ENCODE measurements at places on chromosomes 16 and 17.
A peak's percentile ranks its signal among the peaks of the same experiment; 100 is the strongest.

DNA sequence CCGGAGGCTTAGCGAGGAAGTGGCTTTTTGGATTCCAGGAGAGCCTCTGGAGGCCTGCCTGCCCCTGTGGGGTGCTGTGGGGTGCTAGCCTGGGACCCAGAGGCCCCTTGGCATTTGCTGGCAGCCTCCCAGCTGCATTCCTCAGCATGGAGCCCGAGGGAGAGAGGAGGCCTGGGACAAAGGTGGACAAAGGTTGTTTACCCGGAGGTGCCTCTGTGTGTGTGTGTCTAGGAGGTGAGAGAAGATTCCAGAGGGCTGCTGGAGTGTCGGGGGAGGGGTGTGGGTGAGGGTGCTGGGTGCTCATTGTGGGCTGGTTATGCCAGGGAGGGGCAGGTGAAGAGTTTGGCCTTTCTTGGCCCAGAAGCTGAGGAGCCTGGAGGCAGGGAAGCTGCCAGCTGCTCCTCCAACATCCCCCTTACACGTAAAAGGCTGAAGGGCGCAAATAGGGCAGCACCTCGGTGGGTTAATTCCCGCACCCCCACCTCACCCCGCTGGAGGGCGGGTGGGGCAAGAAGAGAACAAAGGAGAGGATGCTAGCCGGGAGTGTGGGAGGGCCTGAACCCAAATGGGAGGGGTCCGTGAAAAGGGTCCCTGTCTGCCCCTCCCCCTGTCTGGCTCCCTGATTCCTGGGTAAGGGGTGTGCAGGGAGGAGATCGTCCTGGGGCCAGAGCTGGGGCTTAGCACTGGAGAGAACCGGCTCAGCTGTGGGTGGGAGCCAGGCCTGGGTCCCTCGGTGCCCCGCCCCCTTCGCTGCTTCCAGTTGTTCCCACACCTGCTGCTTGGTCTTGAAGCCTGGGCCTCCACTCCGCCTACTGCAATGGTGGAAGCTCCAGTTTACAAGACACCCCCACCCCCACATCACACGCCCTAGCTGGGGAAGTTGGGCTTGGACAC lies 9.9 kb downstream of the HEXIM2 start:
- no peak for DNase-seq

GRCh38 chr17:45784741-45785479 lies 790 bp downstream of the CRHR1 start:
- no peak for DNase-seq

DNA sequence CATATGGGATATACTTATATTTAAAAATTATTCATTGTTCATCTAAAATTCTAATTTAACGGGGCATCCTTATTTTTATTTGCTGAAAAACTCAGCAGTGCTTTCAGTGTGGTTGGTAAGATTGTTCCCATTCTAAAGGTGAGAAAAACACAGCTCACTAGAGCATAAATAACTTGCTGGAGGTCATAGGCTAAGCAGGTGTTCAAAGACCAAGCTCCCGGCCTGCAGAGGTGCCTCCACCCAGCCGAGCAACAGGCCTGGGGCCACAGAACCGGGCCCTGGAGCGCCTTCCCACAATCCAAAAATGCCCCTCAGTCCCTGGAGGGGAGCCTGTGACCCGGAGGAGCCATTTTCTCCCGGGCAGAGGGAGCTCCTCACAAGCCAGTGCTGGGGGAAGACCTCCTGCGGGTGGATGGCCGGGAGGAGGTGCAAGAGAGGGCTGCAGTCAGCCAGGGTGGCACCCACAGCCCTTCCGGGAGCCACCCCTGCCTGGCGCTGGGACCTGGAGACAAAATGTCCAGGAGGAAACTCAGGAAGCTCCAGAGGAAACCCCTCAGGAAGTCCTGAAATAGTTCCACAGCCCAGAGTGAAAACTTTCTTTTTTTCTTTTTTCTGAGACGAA lies 14.7 kb downstream of the ABR start:
- DNase-seq: no peak

DNA sequence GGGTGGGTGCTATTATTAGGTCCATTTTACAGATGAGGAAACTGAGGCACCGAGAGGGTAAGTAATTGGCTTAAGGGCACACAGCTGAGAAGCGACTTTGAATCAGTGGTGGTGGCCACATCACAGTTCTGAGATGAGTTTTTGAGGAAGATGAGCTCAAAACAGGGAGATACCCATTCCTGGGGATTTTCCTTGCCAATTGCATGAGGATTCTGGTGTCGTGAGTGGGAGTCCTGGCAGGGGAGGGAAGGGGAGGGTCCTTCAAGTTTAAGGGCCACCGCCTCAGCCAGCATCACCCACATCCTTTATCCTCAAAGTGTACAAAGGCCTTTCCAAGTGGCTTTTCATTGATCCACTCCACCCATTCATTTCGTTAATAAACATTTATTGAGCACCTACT lies 45.3 kb downstream of the IL21R start:
- no peak for DNase-seq

DNA sequence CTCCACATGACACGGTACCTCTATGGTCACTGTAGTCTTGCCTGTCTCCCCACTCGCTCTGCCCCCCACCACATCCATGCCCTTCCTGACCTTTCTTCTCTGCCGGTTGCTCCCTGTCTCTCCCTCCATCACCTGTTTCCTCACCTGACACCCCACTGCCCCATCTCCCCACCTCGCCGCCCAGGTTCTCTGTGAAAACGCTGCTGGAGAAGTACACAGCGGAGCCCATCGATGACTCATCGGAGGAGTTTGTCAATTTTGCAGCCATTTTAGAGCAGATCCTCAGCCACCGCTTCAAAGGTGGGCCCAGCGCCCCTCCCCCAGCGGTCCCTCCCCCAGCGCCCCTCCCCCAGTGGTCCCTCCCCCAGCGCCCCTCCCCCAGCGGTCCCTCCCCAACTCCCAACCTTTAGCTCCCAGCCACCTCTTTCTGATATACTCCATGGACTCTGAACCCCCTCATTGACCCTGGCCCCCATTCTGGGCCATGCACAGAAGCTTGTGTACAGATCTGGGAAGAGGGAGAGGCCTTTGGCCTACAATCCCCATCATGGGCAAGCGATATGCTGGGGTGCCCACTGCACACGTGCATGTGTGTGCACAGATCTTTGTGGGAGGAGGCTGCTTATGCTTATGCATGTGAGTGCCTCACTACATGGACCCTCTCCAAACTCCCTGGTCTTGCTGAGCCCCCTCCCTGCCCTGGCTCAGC lies 4.1 kb downstream of the RUNDC3A start:
- no peak for DNase-seq

DNA sequence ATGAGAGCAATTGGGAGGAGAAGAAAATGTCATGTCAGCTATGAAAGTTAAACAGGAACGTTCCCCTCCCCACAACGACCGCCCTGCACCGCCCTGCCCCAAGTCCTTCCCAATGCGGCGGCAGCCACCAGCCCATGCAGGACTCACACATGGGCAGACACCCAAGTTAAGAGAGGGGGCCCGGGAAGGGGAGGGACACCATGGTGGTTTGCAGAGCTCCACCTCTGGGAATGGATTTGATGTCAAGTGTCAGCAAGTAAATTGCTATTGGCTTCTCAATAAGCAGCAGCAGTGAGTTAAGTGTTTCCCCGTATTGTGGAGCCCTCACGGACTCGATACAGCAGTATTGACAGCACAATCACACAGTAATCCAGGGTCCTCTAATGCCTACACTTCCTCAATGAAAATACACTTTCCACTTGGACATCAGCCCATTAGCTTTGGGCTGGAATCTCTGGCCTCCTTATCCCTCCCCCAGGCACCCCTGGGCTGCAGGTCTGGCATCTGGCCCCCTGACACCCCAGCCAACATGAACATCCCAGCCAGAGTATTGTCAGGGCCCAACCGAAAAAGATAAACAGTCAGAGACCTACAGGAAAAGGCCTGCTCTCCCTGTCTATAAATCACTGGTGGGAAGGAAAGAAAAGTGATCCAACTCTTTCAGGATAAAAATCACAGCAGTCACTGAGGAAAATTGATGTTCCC lies 22.6 kb downstream of the ZFHX3 start:
- no peak for DNase-seq

DNA sequence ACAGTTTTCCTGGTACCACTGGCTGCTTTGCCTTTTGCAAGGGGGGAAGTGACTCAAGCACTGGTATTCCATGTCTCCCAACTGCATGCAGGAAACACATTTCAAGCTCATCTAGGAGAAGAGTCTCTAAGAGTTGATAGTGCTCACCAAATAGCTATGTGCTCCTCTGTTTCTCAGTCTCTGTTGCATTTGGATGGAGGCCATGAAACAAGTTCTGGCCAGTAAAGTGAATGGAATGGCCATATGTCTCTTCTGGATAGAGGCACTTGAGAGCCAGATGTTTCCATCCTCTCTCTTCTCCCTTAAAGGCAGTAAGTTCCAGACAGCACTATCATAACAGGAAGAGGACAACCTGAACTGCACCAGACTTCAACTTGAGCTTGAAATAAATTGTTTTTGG lies 60.6 kb downstream of the C16orf82 start:
- no peak for DNase-seq

GRCh38 chr16:55527885-55528284 lies 19.0 kb downstream of the LPCAT2 start:
- DNase-seq: no peak

DNA sequence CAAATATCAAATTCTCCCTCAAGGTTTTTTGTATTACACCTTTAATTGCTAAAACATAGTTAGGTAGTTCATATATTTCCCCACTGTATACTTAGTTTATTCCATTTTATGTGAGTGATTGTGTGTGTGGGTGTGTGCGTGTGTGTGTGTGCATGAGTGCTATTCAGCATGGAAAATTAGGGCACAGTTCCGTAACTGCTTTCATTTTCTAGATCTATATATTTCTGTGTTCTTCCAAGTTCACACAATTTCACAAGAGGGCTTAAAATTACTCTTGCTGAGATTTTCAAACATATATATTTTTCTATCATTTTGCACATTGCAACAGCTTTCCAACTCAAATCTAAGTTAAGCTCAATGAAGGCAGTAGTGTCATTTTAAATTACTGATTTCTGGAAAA lies 782.9 kb upstream of the SOX9 start:
- no peak for DNase-seq

- DNase-seq: no peak
Observed at GRCh38 chr16:48106446-48106845, 49.3 kb downstream of the ABCC12 start.

GRCh38 chr17:27882162-27882840 lies 10.9 kb downstream of the LYRM9 start:
- DNase-seq: no peak

- no peak for DNase-seq
Observed at GRCh38 chr16:85751698-85752501, 1.0 kb upstream of the C16orf74 start.

GRCh38 chr16:23803591-23804123 lies 32.1 kb upstream of the PRKCB start:
- peak; percentile 52 for DNase-seq

GRCh38 chr16:12753203-12754023 lies 50.3 kb downstream of the CPPED1 start:
- no peak for DNase-seq

DNA sequence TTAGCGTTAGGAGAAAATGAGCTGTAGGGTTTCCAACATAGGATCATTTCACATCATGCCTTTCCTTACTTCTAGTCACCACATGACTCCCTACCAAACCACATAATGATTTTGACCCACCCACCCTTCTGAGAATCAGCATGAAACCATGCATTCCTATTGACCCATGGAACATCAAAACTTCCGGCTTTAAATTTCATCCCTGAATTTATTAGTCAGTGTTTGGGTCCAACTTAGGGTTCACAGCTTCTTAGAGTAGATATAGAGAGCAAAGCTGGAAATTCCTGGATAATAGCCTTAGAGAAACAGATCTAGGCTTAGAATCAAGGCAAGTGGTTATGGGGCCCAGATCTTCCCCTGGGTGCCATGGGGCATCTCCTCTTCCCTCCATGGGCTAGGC lies 162.6 kb downstream of the TOX3 start:
- DNase-seq: no peak

DNA sequence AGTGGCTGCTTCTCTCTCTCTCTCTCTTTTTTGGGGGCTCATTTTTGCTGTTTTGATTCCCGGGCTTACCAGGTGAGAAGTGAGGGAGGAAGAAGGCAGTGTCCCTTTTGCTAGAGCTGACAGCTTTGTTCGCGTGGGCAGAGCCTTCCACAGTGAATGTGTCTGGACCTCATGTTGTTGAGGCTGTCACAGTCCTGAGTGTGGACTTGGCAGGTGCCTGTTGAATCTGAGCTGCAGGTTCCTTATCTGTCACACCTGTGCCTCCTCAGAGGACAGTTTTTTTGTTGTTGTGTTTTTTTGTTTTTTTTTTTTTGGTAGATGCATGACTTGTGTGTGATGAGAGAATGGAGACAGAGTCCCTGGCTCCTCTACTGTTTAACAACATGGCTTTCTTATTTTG lies 7.7 kb upstream of the TMEM235 start:
- no peak for DNase-seq

DNA sequence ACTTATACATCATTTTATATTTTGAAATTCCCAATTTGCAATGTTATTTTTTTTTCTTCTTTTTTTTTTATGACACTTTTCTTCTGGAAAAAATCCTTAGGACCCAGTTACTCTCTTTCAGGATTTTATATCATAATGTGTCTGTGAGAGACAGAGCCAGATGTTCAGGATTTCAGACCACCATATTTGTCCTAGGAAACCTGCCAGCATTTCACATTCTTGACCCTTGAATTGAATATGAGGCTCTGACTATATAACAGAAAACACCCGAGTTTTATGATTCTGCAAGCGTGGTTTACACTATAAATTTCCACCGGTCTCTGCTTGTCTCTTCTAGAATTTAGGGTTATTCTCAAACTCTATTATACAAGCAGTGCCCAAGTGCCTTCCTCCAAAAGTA lies 621.0 kb downstream of the WWOX start:
- no peak for DNase-seq

GRCh38 chr17:34201225-34201624 lies 53.9 kb upstream of the CCL2 start:
- DNase-seq: no peak

DNA sequence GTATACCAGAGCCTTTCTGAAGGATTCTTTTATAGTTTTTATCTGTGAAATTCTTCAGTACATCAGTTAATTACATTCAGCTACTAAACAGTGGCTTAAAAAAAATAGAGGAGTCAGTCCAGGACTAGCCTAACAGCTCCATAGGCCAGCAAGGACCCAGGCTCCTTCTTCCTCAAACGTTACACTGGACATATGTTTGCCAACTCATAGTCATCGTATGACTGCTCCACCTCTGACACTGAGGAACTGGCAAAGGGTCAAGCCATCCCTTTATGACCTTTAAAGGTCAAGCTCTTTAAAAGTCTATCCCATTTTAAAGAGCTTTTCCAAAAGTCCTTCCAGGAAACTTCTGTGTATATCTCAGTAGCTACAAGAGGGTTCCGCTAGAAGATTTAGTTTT lies 36.6 kb downstream of the PHLPP2 start:
- DNase-seq: no peak

GRCh38 chr16:12321311-12321842 lies 344.8 kb downstream of the SNX29 start:
- peak; percentile 10 for DNase-seq

GRCh38 chr17:74177018-74177450 lies 26.4 kb upstream of the RPL38 start:
- DNase-seq: no peak

GRCh38 chr16:89118361-89119165 lies 24.9 kb downstream of the ACSF3 start:
- no peak for DNase-seq

Measured in thymus (tissue), 14 donors.